Omental fat pad (tissue), 4 donors: ENCODE measurements at places on chromosomes 12 and 14. TPM values are rescaled to one million over a fixed set of nuclear protein-coding genes. Genes with fewer than 3 reads are reported as not detected.

The LRTM2 gene
- not detected for total RNA-seq

GRCh38 chr14:69050240-69051184 lies 71.4 kb upstream of the ACTN1 start:
- DNase-seq = no peak

GRCh38 chr14:79161571-79161970 lies 991.4 kb downstream of the NRXN3 start:
- DNase-seq = no peak

DNA sequence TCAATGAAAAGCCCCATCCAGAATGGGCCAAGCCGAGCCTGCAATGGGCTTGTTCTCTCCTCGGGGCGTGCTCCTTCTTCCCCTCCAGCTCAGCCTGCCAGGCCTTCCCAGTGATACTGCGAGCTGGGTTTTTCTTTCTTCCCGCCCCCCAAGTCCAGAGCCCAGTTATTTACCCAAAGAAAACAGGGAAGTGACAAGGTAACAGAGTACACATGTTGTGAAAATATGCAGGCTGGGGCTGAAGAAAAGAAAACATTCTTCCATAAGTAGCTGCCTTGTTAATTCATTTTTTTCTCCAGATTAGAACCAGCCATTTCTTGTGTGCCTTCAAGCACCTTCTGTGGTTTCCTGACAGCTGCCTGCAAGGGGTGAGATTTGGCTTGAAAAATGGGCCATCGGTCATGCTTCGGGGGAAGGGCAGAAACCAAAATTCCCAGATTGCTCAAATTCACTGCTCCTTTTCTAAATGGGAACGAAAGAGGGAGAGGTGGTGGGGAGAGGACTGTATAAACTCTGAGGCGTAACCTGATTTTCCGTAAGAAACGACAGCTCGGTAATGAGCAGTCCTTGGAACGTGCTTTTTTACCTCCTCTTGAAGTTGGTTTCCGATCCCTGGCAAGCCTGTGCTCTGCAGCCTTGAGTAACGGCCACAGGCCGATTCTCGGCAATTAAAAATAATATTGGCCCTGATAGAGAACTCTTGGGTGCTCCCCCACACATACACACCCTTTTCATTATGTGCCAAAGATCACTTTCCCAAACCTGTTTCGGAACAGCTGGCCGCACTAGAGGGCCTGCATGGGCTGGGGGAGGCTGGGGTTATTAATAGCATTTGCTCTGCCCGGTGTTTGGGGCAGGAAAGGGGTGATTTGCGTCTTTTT lies 229.4 kb downstream of the ZFP36L1 start:
- no peak for DNase-seq

DNA sequence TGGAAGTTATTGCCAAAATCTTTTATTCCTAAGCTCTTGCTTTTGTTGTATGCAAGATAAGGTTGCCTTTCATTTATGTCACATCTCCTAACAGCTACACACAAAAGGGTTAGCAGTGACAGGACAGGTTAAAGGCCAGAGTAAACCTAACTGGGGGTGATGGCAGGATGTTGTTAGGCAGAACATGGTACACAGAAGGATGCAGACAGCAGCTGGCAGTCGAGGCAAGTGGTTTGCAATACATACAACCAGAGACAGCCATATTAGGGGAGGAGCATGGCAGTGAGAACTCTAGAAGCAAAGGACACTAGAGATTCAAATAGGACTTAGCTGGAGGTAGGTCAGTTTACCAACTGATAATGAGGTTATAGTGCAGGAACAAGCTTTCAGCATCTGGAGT lies 2.7 kb upstream of the ABCD2 start:
- no peak for DNase-seq
